Chondrocyte (in vitro differentiated cells): ENCODE measurements at places on chromosomes 7 and 10. TPM values are rescaled to one million over a fixed set of nuclear protein-coding genes. Genes with fewer than 3 reads are reported as not detected.

The GDF10 gene
- total RNA-seq, result 0.31 to 3.2 TPM (median 0.67 TPM) in 3 replicates

DNA sequence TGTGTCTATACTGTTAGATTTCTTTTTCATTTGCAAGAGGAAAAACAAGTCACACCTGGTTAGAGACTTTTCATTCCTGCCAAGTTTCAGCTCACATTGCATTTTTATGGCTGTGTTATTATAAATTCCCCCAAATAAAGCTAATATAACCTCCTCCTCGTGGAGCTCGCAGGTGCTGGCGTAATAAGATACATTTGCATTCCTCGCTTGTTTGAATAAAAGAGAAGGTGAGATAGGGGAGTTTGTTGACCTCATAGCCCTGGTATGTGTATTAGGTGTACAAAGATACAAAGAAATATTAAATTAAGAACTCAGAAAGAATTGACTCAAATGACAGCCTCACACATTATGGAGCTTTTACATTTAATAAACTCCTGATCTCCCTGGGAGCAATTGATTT is 257.7 kb upstream of the SP8 start:
- H3K4me3 ChIP-seq, result no peak overlapping the region
- DNase-seq, result no peak
- H3K27ac ChIP-seq, result no peak overlapping the region
- no peaks in the 10 kb centered on the region for H3K4me1 ChIP-seq

DNA sequence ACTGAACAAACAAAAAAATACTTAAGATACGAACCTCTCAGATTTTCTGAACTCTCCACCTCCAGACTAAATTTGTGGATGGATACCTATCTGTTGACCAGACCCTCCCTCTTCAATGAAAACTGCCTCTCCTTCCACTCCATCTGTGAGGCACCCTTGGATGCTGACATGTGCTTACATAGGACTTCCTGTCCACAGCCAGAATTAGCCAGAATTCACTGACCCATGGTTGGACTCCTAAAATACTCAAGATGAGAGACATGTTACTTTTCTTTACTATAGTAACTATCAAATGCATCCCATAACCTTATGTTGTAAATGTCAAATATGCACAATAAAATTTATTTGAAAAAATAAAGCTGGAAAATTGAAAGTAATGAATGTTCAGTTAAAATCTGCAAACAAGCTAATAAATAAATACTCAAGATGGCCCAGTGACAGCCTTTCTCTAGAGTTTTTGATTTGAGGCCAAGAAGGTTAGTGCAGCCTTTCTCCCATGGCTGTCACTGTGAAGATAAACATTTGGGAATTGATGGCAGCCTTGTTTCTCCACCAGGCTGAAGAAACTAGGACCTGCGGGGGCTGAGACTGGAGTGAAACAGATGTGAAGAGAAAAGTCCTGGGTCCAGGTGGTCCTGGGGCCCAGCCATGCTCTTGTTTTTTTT is 287.0 kb downstream of the ZEB1 start:
- H3K27me3 ChIP-seq, result no peaks in the 10 kb centered on the region
- H3K4me1 ChIP-seq, result peaks cover 14% of the 10 kb centered on the region
- no peak for DNase-seq
- H3K36me3 ChIP-seq, result no peaks in the 10 kb centered on the region
- H3K4me3 ChIP-seq, result no peak overlapping the region

The PNLIPRP3 gene
- total RNA-seq, result not detected in 3 replicates

DNA sequence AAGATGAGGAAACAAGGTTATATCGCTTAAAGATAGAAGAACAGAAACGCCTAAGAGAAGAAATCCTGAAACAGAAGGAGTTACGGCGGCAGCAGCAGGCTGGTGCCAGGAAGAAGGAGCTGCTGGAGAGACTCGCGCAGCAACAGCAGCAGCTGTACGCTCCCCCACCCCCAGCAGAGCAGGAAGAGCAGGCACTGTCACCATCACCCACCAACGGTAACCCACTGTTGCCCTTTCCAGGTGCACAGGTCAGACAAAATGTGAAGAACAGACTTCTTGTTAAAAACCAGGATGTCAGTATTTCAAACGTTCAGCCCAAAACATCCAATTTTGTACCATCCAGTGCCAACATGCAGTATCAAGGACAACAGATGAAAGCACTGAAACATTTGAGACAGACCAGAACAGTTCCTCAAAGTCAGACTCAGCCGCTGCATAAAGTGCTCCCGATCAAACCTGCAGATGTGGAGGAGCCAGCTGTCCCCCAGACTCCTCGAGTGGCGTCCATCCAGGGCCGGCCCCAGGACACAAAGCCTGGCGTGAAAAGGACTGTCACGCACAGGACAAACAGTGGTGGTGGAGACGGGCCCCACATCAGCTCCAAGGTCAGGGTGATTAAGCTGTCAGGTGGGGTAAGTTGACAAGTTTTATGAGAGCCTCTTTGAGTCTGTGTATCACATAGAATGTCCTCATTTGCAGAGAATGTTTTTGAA is 67.1 kb downstream of the SHH start:
- no peaks in the 10 kb centered on the region for H3K27me3 ChIP-seq
- no peak for DNase-seq
- H3K27ac ChIP-seq, result no peak overlapping the region
- H3K4me1 ChIP-seq, result no peaks in the 10 kb centered on the region
- H3K36me3 ChIP-seq, result peaks cover 18% of the 10 kb centered on the region

The PRSS2 gene
- not detected in 3 replicates for total RNA-seq

- no peak for DNase-seq
- H3K4me1 ChIP-seq, result peaks cover 42% of the 10 kb centered on the region
- H3K27ac ChIP-seq, result no peak overlapping the region
- H3K36me3 ChIP-seq, result peaks cover 1% of the 10 kb centered on the region
- H3K27me3 ChIP-seq, result no peaks in the 10 kb centered on the region
- H3K4me3 ChIP-seq, result no peak overlapping the region
Observed at GRCh38 chr10:84340632-84341537, 12.5 kb downstream of the CCSER2 start.

The ADARB2 gene
- 3.3 to 6.6 TPM (median 3.9 TPM) in 3 replicates for total RNA-seq

GRCh38 chr10:69220041-69220451 is at the start of gene HKDC1:
HKDC1 (plus strand) TSS chr10:69220332; CDS start chr10:69220436, 104 bp downstream.
- H3K27ac ChIP-seq, result peak within 1 kb of the TSS; percentile 75
- no peak for DNase-seq
- H3K4me1 ChIP-seq, result peaks cover 36% of the 10 kb centered on the region
- peak within 1 kb of the TSS; percentile 46 for H3K4me3 ChIP-seq

- no peaks in the 10 kb centered on the region for H3K27me3 ChIP-seq
- H3K27ac ChIP-seq, result peak overlapping the region; percentile 13
- H3K36me3 ChIP-seq, result no peaks in the 10 kb centered on the region
- peaks cover 30% of the 10 kb centered on the region for H3K4me1 ChIP-seq
- DNase-seq, result no peak
- H3K4me3 ChIP-seq, result no peak overlapping the region
Observed at GRCh38 chr10:13038391-13038790, 36.9 kb upstream of the CCDC3 start.

The ANKRD1 gene
- total RNA-seq, result 74.6 to 283 TPM (median 261 TPM) in 3 replicates

DNA sequence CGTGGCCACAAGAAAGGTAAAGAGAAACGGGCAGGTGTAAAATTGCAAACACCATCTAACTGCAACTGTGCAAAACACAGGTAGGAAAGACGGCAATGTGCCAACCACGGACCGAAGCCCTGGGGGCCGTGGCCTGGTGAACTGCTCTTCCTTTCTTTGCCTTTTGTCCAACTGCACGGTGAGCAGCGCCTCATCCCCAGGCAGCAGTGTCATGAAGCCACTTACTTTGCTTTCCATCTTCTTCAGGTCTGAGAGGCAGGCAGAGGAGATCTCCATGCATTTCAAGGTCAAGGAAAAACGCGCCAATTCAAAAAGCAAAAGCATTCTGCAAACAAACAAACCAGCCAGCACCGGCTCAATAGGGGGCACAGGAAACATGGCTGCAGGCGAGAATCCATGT is 12.9 kb downstream of the CFAP46 start:
- no peak overlapping the region for H3K27ac ChIP-seq
- H3K27me3 ChIP-seq, result peaks cover 2% of the 10 kb centered on the region
- DNase-seq, result no peak
- H3K4me3 ChIP-seq, result no peak overlapping the region
- no peaks in the 10 kb centered on the region for H3K36me3 ChIP-seq
- H3K4me1 ChIP-seq, result no peaks in the 10 kb centered on the region

DNA sequence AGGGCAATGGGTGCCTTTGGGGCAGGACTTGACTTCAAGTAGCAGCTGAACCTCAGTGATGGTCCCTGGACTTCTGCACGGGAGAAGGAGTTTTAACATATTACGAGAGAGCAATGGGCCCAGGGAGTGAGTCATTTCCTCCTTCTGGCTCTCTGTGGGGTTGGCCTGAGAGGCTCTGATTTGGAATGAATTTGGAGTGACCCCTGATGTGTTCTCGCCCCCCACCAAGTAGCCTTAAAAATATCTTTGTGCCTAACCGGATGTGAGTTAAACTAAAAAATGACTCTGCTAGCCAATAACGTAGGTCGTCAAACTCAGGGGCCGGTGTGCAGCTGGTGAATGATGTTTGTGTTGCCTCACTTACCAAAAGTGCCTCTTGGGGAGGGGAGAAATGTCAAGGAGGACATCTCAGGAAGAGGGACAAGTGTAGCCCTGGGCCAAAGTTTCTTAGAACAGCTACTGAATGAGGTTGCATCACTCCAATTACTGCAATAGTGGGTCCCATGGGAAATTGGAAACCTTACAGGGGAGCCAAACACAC is 656.6 kb downstream of the INHBA start:
- DNase-seq, result no peak
- H3K4me3 ChIP-seq, result no peak overlapping the region
- no peaks in the 10 kb centered on the region for H3K27me3 ChIP-seq
- peaks cover 27% of the 10 kb centered on the region for H3K4me1 ChIP-seq

- DNase-seq, result peak; percentile 64
- H3K36me3 ChIP-seq, result no peaks in the 10 kb centered on the region
- no peaks in the 10 kb centered on the region for H3K27me3 ChIP-seq
- H3K4me1 ChIP-seq, result no peaks in the 10 kb centered on the region
Observed at GRCh38 chr7:1899196-1899595, 229.1 kb downstream of the ELFN1 start.

The EBLN1 gene
- total RNA-seq, result not detected in 3 replicates

The GPR15LG gene
- not detected in 3 replicates for total RNA-seq

DNA sequence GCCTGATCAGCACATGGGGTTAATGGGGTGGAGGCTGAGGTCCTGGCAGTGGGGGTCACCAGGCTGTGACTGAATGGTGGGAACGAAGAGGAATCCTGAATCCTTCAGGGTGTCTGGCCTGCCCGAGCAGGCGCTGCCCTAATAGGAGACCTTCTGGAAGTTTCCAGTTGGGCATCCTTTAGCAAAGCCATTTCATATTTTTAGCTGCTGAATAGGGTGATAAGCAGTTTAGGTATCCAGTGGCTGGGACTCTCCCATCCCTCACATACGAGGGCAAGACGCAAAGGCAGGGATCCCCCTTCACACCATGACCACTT is 159.3 kb downstream of the SH3PXD2A start:
- H3K27ac ChIP-seq, result peak overlapping the region; percentile 94
- peaks cover 25% of the 10 kb centered on the region for H3K4me1 ChIP-seq
- no peak for DNase-seq
- peaks cover 2% of the 10 kb centered on the region for H3K27me3 ChIP-seq

DNA sequence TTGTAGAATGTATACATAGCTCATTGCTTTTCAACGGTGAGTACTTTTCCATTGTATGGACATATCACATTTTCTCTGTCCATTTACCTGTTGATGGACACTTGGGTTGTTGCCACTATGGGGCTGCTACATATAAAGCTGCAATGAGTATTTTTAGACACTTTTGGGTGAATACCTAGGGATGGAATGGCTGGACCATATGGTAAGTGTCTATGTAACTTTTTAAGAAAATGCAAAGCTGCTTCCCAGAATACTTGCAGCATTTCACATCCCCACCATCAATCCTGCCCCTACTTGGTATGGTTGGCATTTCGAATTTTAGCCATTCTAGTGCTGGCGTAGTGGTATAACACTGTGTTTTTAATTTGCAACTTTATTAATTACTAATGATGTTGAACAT is 274.6 kb downstream of the TNS3 start:
- no peak for DNase-seq
- H3K27me3 ChIP-seq, result no peaks in the 10 kb centered on the region
- H3K4me3 ChIP-seq, result no peak overlapping the region
- H3K27ac ChIP-seq, result no peak overlapping the region

DNA sequence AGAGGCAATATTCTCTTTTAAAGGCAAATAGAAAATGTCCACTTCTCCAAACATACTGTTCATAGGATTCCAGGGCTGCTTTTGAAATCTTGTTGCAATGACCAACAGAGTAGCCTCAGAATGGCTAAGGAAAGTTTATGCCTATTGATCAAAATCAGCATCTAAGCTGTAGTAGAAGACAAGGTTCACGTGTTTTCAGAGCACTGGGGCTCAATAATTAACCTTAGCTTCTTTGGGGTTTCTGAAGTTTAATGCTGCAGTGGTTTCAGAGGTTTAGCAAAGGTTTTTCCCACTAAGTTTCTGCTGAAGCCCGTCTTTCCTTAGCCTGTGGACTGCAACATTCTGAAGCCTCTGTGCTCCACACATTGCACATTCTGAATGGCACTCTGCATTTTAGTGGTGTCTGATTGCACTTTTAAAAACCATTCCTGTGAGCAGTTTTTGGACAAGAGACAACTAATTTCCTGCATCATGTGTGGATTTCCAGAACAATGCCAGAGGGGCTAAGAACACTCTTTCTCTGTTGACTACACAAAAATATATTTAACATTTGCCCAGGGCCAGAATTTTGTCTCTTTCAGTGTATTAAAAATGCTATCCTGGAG is 342.5 kb downstream of the PTEN start:
- no peaks in the 10 kb centered on the region for H3K4me1 ChIP-seq
- H3K4me3 ChIP-seq, result no peak overlapping the region
- H3K27me3 ChIP-seq, result no peaks in the 10 kb centered on the region
- no peak for DNase-seq
- H3K27ac ChIP-seq, result no peak overlapping the region

GRCh38 chr10:112389271-112389822 is 15.4 kb downstream of the ACSL5 start:
- DNase-seq, result no peak
- H3K27ac ChIP-seq, result no peak overlapping the region
- H3K27me3 ChIP-seq, result peaks cover 3% of the 10 kb centered on the region
- peaks cover 3% of the 10 kb centered on the region for H3K36me3 ChIP-seq

The BTBD16 gene
- 0.10 to 0.29 TPM in 2 of 3 replicates, not detected in the other for total RNA-seq

The CRYGN gene
- total RNA-seq, result not detected in 3 replicates

DNA sequence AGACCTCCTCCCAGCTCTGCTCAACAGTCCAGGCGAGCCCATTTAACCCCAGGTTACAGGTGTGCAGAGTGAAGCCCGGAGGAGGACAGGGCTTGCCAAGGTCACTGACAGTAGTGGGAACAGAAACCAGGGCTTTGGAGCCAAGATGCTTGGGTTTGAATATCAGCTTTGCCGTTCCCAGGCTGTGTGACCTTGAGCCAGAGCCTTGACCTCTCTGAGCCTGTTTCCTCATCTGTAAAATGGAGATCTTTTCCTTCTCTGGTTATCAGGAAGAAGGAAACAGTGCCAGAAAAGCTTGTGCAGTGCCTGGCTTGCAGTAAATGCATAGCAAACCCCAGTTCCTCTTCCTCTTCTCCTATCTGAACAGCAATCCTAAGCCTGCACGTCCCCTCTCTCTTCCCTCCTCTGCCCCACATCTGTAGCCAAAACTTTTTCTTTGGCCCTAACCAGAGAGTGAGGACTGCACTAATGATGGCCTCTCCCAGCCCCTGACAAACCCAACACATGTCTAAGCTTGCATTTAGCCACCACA is 21.4 kb upstream of the MLXIPL start:
- peaks cover 2% of the 10 kb centered on the region for H3K36me3 ChIP-seq
- H3K4me1 ChIP-seq, result peaks cover 5% of the 10 kb centered on the region
- no peak overlapping the region for H3K27ac ChIP-seq
- H3K4me3 ChIP-seq, result no peak overlapping the region
